NCI-H2107 (cell line): ENCODE measurements at places on chromosomes 4 and X.

DNA sequence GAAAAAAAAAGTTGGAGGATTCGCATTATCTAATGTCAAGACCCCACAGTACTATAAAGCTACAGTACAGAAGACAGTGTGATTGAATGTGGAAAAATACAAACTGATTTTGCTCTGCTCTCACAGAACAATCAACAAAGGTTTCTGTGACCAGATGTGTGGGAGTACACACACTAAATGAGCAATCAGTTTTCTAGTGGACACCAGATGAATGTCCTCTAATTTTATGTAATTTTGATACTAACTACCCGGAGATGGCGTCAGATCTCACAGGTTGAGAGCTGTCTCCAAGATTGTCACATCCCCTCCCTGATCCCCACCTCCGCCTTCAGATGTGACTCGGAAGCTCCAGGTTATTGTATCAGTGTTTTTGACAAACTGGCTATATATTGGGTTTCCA is 81.9 kb upstream of the HUWE1 start:
- no peak for DNase-seq

DNA sequence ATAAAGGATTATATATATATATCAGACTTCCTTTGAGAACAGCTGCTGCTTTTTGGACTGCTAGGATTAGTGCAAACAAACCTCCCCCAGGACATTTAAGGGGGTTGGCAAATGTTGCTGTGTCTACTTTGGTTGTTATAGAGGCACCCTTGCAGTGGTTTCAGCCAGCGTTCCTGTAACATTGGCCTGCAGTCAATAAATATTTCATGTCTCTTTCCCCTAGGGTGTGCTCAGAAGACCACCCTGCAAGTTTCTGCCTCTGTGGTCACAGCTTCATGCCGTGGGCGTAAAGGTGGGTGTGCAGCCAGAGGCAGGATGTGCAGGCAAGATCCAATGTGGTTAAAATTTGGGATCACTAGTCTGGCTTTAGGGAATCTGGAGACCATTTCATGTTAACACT is 28.9 kb downstream of the FGF5 start:
- DNase-seq, result no peak

DNA sequence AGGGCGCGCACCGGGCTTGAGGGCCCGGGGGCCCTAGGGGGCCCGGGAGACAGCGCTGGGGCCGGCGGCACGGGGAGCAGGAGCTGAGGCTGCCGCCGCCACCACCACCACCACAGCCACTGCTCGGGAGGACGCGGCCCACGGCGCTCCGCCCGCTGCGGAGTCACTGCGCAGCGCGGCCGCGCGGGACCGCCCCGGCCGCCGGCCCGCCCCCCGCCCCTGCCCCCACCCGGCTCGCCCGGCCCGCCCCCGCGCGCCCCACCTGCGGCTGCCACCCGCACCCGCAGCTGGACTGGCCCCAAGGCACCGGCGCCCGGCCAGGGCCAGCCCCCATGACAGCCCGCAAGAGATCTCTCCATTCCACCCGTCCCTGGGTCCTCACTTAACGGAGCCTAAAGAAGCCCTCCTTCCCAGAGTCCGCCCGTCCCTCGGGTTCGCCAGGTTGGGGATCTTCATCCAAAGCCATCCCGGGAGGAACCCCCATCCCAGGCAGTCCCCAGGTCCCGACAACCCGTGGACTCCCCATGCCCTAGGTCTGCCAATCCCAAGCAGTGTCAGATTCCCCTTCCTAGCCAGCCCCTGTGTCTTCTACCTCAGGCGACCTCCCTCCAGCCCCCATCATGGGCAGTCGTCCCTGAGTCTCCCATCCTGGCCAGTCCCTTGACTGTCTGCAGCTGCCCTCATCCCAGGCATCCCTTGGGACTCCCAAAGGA is 40.0 kb upstream of the IQSEC2 start:
- no peak for DNase-seq

GRCh38 chrX:120358737-120359456 is 3.0 kb upstream of the ATP1B4 start:
- no peak for DNase-seq

DNA sequence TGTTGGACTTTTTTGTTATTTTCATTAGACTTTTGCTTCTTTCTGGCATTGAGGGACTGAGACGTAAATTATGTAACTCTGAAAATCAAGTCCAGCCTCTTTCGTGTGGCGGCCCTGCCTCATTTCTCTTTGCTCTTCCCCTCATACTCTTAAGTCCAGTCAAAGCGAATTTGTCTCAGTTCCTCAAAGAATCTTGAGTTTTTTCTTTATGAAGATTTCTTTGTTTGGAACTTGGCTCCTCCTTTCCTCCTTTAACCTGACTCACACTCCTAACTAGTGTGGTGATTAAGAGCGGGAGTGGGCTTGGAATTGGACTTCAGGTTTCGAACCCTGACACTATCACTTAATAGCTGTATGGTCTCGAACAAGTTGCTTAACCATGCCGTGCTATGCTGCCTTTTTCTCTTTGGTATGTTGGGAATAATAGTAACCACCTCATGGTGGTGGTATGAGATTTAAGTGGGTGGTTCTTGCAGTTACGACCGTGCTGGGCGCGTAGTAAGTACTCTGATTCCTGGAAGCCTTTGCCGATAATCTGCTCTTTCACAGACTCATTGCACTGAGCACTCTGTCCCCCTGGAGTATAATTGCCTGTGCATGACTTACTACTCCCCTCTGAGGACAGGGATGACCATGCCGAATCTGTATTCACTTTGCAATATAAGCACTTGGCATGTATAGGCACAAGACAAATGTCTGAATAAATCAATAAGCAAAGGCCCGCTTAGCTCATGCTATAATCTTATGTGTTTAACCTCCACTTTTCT is 19.1 kb downstream of the FNIP2 start:
- no peak for DNase-seq

DNA sequence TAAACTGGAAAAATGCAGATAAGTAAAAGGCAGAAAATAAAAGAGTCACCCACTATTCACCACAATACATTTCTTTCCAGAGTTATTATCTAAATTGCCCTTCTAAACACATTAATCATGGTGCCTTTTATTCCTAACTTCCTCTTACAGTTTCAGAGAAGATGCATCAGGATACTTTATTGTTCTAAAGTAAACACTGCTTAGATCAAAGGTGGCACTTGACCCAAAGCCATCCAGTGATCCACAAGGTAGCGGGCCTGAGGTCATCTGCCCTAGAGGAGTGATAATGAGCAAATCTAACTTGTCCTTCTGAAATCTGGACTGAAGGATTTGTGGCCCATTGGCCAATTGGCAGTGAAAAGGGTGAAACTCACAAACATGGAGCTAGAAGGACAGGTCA is 12.0 kb upstream of the TMEM154 start:
- DNase-seq, result no peak

DNA sequence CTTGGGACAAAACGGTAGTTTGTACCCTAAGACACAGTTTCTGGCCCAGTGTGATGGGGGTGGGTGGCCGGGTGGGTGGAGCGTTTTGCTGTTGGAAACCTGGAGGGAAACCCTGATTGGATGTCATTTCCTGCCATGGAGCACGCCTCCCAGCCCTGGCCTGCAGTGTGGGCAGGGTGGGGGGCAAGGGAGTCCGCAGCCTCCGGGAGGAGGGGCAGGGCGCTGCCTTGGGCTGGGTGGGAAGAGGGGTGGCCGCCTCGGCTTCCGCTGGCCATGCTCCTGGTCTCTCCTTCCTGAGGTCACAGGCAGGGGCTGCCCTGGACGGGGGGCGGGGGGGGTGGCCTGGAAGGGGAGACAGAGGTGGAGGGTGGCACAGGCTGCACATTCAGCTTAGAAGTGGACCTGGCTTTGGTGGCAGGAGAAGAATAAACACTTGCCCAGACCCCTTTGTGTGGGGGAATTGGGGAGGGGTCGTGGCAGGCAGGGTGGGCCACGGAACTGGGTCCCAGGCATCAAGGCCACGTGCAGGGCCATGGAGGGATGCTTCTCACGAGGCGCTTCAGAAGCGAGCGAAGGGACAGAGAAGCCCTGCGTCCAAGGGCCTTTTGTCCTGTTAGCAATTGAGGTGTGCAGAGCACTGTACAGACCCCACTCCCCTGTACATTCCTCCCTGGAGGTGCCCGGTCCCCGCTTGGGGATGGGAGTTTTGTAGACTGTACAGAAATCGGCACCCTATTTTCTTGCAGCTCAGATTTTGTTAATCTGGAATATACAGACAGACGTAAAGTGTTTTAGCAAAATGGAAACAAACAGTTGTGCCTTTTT is 6.2 kb downstream of the NAT8L start:
- DNase-seq, result no peak

GRCh38 chr4:52704661-52705060 is 45.6 kb upstream of the USP46 start:
- no peak for DNase-seq

GRCh38 chrX:13346646-13347045 is 26.8 kb upstream of the ATXN3L start:
- no peak for DNase-seq

DNA sequence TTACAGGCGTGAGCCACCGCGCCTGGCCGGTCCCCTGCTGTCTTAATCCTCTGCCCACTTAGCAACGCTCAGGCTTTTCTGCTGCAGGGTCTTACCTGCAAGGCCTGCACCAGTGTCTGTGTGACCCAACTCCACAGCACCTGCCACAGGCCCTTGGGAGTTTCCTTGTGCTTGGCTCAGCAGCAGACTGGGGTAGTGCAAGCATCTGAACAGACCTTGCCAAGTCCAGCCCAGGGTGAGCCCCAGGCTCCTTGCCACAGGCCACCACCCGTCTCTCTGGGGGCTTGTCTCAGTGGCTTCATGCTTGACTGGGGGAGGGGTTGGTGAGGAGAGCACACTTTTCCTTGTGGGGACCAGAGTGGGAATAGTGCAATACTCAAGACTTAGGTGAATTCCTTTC is 87.0 kb downstream of the FAM193A start:
- DNase-seq, result no peak

DNA sequence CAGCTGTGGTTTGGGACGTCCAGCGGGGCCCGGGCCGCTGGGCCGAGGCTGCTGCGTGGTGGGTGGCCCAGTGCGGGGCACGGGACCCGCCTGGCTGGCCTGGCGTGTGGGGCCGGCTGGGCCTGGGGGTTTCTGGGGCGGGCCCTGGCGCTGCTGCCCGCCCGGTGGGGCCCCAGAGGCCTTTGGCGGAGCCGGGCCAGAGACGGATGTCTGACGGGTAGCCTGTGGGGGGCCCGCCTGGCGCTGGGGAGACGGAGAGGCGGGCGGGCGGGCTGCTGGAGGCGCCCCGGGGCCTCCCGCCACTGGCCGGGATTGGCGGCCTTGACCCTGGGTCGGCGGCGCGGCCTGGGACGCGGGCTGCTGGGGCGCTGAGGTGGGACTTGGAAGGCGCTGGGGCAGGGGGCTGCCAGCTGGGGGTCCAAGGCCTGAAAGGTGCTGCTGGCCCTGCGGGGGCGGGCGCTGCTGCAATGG is 8.1 kb upstream of the TIMP1 start:
- no peak for DNase-seq
